ENCODE measurements at places on chromosomes 3 and 15.

GRCh38 chr15:41790169-41790568, 15.9 kb downstream of the MAPKBP1 start:
- no peak for DNase-seq

DNA sequence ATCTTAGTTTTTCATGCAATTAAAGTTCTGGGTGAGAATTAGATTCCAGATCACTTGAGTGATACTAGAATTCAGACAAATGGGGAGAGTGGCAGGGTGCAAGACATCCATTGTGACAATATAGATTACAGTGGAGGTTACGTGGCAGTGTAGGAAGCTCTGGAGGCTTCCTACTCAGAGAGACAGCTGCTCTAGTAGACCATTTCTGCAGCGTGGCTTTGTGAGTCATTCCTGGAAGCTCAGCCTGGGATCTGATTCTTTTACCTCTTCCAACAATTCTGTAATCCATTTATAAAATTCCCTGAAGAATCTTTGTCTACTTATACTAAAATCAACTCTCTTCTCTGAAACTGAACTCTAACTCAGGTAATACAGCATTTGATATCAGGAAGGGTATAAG, 90.4 kb upstream of the ASB14 start:
- DNase-seq = no peak

DNA sequence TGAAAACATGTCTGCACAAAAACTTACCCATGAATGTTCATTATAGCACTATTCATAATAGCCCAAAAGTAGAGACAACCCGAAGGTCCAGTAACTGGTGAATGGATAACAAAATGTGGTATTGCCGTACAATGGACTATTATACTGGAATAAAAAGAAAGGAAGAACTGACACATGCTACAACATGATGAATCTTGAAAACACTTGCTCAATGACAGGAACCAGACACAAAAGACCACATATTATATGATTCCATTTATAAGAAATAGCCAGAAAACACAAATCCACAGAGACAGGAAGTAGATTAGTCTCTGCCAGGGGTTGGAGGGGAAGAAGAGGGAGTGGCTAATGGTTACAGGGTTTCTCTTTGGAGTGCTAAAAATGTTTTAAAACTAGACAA, 18.3 kb downstream of the SHC4 start:
- no peak for DNase-seq

DNA sequence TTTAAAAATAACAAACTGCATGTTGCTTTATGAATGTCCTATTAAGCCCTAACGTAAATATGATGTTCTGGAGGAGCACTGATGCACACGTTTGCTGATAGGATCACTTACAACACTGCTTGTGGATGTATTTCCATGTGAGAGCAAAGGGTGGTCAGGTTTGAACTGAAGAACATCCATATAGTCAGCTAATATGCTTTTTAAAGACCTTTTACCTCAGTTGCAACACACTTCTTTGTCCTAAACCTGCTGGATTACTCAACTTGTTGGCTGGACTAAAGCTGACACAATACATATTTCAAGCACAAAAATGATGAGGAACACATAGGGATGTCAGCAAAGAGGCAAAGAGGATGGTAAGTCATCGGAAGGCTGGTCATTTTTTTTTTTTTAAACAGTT, 186.6 kb downstream of the TIGIT start:
- DNase-seq = no peak

GRCh38 chr15:101583284-101583683, 68.9 kb downstream of the TM2D3 start:
- no peak for DNase-seq

DNA sequence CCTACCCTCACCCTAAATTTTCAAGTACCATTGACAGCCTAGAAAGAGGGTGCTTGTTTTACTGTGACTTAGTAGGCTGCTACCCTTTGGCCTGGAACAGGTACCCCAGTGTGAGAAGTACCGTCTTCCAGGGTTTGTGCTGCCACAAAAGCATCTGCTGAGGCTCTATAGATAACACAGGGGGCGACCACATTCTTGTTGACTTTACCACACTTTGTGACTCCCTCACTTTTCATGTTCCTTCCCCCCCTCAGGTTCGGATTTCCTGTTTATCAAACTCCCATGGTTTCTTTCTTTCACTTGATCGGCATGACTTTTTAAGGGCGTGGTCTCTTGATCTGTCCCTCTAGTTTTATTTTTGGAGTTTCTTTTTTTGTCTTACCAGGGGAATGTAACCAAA, 23.5 kb downstream of the EXOG start:
- no peak for DNase-seq

DNA sequence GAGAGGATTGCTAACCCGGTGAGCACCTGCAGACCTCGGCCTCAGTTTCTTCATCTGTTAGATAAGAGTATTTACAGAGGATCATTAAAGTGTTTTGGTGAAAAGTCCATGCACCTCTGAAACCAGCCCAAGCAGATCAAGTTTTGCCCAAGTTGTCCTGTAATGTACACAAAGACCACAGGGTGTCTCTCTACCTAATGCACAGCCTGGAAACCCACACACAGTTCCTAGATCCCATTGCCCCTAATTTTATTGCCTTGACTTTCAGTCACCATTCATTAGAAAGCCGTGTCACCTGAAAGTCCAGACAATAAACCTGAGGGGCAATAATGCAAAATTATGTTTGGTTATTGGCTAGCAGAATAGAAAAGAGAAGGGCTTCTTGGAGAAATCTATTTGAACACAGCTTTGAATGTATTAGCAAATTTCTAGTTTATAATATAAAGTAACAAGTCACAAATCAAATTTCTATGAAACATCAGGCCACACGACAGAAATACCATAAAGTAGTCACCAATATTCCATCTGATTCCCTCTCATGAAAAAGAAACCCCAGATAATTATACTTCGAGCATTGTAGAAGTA, 161.3 kb upstream of the SLC2A2 start:
- no peak for DNase-seq

GRCh38 chr3:108471426-108471825, 39.0 kb downstream of the MYH15 start:
- DNase-seq = no peak

GRCh38 chr15:69603369-69604071, 150.9 kb downstream of the RPLP1 start:
- no peak for DNase-seq

DNA sequence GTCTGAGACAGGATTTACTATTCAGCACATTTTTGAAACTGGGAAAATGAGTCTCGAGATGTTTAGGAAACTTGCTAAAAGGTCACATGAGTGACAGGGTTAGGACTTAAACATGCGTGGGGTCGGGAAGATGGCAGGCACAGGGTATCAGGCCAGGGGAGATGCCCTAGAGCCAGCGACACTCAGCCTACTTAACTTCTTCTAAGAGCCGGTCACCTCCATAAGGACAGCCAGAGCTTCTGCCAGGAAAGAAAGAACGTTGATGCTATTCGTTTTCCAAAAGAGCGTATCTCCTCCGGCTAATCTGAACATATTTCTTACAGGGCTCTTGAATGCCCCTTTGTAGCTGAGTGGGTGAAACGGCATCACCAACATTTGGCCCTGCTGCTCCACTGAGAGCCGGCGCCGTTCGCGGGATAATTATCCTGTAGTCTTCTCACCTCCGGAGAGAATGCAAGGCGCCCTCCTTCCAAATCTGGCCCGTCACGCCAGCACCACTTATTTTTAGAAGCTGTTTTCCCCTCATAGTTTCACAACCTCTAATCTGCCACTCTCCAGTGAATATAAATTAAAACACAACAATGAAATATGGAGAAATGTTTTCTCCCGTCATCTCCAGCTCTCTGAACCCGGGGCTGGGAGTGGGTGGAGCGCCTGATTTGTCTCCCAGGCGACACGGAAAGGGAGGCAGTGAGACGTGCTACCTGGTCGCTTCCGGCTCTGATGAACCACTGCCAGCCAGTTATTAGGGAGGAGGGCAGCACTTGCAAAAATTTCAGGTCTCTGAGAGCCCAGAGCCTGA, 58.5 kb downstream of the LIPC start:
- DNase-seq = no peak

- DNase-seq = no peak
Measured at GRCh38 chr15:84883916-84884781, at the start of gene SLC28A1. Gene SLC28A1 (plus strand): TSS chr15:84884662. CDS start chr15:84887761, 3,099 bp downstream.

GRCh38 chr3:30300809-30301208, 305.6 kb upstream of the TGFBR2 start:
- no peak for DNase-seq

- no peak for DNase-seq
Measured at GRCh38 chr3:37660782-37661181, 200.9 kb upstream of the CTDSPL start.

- no peak for DNase-seq
Measured at GRCh38 chr3:122184591-122184929, 1.1 kb downstream of the CASR start.

DNA sequence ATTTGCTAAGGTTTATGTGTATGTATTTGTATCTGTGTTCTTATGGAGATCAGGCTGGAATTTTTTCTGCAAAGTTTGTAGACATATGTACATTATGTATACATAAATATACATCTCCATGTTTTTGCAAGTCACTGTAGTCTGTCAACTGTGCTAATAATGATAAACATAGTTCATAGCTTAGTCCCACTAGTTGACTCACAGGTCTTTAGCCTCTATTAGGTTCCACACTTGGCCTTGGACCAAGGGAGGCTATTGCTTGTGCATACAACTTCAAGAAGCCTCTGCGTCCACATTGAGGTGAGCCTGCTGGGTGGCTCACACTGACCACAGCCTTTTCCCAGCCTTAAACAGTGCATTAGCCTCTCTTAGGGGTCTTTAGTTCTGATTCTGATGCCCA, 243.8 kb upstream of the PEX5L start:
- DNase-seq = no peak

DNA sequence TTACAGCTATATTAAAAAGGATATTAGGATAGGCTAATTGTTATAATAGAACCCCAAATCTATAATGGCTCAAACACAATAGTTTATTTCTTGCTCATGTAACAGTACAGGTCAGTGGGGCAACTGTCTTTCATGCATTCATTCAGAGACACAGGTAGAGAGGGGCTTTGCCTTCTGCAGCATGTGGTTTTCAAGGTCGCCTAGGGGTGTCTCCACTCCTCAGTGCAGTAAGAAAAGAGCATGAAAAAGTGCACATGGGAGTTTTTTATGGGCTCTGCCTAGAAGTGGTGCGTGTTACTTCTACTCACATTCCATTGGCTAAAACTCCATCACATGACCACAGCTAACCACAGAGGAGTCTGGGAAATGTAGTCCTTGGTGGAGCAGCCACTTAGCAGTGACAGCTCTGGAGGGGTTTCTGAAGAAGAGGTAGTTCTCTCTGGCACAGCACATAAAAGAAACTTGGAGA, 1.8 kb downstream of the ZBTB38 start:
- DNase-seq = peak; percentile 74

DNA sequence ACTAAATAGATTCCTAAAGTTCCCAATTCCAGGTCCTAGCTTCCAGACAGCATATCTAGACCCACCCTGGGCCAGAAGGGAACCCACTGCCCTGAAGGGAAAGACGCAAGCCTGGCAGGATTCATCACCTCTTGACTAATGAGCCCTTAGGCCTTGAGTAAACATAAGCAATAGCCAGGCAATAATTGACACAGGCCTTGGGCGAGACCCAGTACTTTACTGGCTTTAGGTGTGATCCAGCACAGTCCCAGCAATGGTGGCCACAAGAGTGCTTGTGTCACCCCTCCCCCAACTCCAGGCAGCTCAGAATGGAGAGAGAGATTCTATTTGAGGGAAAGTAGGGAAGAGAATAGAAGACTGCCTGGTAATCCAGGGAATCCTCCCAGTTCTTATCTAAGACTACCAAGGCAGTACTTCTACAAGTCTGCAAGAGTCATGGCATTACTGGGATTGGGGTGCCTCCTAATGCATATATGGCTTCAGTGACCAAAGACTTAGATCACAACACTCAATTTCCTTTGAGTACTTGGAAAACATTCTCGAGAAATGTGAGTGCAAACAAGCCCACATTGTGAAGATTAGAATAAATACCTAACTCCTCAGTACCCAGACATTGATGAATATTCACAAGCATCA, 30.4 kb upstream of the WWTR1 start:
- DNase-seq = no peak

DNA sequence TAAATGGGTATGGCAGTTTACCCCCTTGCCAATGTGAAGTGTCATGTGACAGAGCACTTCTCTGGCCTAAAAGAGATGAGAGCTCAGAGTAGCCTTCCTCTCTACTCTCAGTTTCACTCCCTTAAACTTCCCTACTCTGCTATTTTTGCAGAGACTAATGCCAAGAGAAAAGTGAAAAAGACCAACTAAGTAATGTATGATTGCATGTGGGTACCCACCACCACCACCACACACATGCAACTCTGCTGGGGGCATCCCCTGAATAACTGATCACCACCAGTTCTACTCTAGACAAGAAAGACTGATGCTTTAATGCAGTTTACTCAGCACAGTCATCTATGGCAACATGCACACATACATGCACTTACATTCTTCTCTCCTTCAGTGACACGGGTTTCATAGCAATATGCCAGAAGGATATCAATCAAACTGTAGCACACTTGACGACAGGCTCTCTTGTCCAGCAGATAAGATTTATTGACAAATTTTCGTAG, 31.3 kb downstream of the SHQ1 start:
- DNase-seq = no peak

DNA sequence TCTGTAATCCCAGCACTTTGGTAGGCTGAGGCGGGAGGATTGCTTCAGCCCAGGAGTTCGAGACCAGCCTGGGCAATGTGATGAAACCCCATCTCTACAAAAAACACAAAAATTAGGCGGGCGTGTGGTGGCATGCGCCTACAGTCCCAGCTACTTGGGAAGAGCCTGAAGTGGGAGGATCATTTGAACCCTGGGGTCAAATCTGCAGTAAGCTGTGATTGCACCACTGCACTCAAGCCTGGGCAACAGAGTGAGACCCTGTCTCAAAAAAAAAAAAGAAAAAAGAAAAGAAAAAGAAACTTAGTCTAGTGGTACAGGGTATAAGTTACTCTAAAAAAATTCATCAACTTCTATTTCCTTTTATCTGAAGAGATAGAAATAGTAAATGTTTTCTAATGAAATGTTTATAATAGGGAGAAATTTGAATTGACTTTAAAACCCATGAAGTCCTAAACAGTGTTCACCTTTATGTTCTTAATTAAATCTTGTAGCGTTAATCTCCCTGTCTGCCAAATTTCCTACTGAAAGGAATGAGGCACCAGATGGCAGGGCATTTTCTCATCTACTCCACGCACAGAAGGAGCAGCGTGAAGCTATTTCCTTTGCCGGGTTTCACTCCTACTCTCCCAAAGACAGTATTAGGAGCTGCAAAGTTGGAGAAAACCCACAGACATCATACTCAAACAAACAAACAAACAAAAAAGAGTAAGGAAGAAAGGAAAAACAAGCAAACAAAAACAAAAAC, 1.9 kb downstream of the PCLAF start:
- no peak for DNase-seq

- no peak for DNase-seq
Measured at GRCh38 chr3:71050538-71051258, 532.8 kb downstream of the FOXP1 start.

Measured in HS-5 (cell line).